ENCODE measurements at places on chromosomes 1 and 21.

DNA sequence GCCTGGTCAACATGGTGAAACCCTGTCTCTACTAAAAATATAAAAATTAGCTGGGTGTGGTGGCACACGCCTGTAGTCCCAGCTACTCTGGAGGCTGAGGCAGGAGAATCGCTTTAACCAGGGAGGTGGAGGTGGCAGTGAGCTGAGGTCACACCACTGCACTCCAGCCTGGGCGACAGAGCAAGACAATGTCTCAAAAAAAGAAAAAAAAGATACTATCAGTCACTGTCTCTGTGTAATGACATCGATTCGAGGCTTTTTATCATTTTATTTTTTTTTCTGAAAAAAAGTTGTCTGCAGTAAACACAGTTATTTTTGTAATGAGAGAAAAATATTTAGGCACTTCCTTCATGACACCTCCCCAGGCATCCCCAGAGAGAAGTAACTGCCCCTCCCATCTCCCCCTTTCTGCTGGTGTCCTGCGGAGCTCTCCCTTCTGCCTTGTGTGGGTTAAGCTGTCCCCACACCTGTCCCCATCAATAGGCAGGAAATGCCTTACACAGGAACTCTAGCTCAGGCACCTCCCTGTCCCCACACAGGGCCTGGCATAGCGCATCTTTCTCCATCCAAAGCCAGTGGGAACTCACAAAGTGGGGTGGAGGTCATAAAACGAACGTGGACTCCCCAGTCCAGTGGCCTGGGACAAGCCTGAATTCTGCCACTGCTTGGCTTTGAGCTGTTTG lies 132.0 kb downstream of the SYF2 start:
- no peak for DNase-seq

DNA sequence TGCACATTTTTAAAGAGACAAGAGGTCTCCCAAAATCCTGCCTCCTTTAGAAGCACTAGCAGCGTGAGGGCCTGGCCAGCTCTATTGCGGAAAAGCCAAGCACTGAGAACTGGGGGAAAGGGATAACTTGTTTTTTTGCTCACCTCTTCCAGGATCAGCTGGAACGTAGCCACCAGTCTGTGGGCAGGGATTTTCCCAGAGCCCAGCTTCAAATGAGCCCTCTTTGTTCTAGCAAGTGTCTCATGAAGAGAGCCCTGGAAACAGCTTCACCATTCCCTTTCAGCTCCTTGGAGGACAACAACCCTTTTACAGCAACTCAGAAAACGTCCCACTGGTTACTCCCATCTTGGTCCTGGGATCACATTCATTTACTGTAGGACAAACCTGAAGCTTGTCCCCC lies 195.4 kb downstream of the LMX1A start:
- no peak for DNase-seq

- DNase-seq, result no peak
Observed at GRCh38 chr1:107538502-107538901, 397.7 kb downstream of the NTNG1 start.

GRCh38 chr1:113036639-113037321 lies 36.2 kb upstream of the LRIG2 start:
- DNase-seq, result no peak

GRCh38 chr21:15421947-15422346 lies 307.8 kb upstream of the USP25 start:
- DNase-seq, result no peak

DNA sequence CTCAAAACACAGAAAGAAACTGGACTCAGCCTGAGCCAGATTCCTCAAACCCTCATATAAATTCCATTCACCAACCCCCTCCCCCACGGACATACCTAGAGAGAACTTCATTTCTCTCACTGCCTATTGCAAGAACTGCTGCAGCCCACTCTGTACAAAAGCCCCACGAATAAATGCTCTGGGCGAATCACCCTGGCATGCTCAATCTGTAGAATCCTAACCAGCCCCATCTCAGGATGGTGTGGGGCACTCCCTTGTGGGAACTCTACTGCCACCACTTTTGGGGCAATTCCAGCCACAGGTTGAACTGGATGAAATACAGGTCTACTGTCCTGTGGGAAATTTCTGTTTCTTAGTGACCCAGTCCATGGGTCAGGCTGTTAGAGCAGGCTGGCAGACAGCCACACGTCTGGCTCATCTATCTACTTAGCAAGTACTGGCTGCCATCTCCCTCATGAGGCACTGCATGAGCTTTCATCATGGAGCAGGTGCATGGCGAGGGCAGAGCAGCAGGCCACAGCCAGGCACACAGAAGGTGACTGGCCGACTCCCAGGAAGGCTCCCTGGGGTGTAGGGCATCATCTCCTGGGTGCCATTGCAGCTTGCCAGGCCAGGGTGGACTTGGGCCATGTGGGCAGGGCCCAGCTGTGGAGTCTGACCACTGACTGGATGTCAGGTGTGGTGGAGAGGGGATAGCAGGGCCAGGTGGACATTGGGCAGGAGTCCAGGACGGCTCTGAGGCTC lies 1.6 kb upstream of the C1orf35 start:
- DNase-seq, result no peak

DNA sequence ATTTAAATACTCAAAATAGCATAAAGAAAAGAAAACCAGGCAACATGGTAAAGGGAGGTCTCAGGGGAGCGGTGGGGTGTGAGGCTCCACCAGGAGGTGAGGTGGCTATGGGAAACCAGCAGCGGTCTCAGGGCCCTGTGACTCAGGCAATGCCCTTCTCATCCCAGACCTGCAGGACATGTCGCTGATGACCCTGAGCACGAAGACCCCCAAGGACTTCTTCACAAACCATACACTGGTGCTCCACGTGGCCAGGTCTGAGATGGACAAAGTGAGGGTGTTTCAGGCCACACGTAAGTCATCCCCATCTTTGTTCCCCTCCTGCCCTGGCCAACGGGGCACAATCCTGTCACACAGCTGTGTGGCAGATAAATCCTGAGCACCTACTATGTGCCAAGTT lies 31.5 kb downstream of the PADI4 start:
- no peak for DNase-seq

- DNase-seq, result no peak
Observed at GRCh38 chr1:61477301-61477700, 247.6 kb downstream of the TM2D1 start.

DNA sequence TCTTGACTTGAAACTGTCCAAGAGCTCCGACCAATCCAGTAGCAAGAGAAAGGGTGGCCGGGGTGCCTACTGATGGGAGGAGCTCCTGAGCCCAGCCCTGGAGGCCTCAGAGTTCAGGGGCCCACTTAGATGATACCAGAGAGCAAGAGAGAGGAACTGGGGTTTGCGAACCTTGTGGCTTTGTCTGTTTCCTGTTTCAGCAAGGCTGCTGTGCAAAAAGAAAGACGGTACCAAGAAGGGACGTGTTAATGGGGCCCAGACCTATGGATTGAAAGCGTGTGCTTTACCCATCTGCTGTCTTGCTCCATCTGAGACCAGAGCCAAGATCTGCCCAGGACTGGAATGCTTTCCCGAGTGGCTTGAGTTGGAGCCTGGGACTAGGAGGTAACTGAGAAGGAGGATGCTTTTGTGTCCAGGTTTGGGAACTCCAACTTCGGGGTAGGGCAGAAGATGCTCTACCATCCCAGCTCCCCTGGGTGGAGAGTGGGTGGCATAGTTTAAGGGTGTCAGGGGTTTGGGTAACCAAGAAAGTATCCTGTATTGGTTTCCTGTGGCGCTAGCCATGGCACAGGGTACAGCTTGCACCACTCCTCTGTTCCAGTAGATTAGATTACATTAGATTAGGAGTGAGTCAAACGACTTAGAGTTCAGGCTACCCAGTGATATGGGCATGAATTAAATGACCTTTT lies at the start of gene TRAF3IP3:
Gene TRAF3IP3, plus strand, starts transcription at position 128 of the 689 bp plus-strand sequence. CDS start 3,987 bp downstream, outside the sequence.
- peak; percentile 54 for DNase-seq

Data from activated CD8-positive, alpha-beta memory T cell treated with anti-CD3 and anti-CD28 coated beads for 4 hours (primary cell).